ENCODE measurements at places on chromosomes 7 and 10.

GRCh38 chr7:51949726-51950644 lies 633.4 kb upstream of the COBL start:
- DNase-seq: no peak

GRCh38 chr10:22604344-22605126 lies 109.8 kb downstream of the PIP4K2A start:
- no peak for DNase-seq

DNA sequence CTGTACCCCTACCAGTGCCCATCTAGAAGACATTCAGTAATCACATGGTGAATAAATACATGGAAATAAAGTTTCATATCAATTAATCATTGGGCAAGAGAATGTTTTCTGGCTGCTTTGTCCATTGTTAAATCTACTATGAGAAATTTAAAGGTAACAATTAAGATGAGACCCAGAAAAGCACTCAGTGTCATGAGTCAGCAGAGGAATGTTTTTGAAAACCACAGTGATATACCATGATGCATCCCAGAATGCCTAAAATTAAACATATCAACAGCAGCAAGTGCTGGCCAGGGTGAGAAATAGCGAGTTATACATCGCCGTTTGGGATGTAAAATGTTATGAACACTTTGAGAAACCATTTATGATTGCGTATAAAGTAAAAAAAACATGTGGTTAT lies 825.3 kb upstream of the C7orf33 start:
- DNase-seq: peak; percentile 10

DNA sequence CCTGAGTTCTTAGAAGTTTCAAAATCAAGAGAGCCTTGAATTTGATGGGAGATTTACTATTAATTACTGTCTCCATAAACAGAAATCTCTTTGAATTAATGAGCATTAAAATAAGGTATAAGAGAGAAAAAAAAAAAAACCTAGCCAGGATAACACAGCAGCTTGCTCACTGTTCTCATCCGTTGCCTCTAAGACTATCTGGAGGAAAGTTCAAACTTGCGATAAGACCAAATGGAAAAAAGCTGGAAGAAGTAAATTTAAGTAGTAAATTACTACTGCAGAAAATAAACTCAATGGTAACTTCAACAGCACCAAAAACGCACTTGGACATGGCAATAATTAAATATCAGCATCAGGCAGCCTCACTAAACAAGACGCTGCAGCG lies 36.7 kb downstream of the GNA12 start:
- no peak for DNase-seq

GRCh38 chr7:33485747-33486493 lies 356.6 kb downstream of the BBS9 start:
- DNase-seq: peak; percentile 18
